NCI-H69 (cell line): ENCODE measurements at places on chromosomes 1 and 21.

DNA sequence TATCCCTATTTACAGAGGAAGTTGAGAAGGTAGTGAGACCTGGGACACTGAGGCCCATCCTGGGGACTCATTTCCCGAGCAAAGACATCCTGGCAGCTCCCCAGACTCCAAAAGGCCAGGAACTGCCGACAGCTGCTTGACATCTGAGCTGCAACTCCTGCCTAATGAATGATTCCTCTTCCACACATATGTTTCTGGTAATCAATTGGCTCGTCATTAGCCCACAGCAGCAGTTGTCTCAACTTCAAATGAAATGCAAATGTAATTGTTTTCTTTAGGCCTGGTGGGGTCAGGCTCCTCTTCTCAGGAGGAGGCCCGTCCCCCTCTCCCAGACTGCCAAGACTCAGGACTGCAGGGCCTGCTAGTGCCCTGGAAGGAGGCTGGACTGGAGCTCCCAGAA lies 61.8 kb upstream of the DISP3 start:
- DNase-seq: peak; percentile 50

DNA sequence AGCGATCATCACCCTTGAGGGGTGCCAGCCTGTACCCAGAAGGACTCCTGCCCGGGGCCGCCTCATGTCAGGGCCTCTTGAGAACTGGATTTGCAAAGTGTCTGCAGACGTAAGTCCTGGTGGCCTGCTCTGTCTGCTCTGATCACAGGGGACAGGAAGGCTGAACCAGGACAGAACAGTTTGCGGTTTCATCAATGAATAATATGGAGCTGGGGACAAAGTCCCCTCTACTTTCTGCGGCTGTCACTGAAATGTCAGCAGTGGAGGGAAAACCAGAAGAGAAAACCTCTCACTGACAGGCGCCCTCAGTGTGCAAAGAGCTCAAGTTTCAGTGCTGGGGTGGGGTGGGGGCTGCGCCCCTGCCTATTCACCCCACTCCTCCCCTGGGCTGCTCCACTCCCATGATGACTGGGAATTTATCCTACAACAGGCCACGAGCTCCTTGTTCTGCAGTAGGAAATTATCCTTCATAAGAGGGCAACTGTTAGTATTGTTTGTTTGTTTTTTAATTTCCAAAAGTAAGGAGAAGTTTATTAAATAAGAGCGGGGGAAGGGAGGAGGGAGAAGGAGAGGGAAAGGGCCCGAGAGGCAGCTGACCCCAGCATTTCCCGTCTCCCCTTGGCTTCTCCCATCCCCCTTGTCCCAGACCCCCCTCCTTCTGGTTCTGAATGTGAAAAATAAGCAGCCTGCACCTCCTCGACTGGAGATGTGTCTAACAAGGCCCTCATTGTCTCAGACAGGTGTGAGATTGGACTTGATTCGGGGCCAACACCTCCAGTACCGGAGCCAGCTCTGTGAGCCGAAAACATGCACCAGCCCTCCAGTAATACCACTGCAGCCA lies 149.2 kb downstream of the CLIC6 start:
- no peak for DNase-seq

GRCh38 chr1:184075055-184076029 lies 23.8 kb downstream of the TSEN15 start:
- DNase-seq: peak; percentile 81

DNA sequence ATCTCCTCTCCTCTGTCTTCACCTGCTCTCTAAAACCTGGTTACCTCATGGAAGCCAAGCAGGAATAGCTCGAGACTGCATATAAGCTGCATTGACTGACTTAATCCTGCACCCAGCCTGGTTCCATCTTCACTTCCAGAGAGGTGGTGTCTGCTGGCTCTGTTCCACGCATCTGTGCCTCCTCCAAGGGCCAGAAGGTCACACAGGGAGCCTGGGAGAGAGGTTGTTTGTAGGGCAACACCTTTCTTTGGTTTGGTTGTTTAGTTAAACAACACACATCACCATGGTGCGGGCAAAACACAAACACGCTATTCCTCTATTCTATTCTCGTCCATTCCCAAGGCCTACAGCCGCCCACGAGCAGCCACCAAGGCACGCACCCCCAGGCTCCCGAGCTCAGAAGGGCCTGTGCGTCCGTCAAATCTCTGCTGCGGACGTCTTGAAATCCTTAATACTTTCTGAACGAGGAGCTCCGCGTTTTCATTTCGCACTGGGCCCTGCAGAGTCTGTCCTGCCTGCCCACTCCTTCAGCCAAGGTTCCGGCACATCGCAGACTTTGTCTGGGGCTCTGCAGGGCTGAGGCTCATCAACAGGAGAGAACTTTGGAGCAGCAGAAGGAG lies 116.2 kb downstream of the RIPK4 start:
- DNase-seq: no peak

DNA sequence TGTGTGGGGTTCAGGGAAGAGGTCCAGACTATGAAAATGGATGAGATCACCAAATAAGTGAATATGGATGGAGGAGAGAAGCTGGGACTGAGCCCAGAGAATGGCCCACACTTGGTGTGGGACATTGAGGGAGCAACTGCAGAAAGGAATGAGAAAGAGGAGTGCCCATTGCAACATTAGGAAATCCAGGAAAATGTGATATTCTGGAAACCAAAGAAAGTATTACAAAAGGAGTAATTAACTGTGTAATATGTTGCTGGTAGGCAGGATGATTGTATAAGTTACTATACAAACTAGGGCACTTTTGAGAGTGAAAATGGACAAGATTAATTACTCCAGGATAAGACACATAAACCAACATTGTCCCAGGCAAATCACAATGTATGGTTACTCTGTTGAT lies 59.8 kb upstream of the ARTN start:
- DNase-seq: no peak

GRCh38 chr1:57844382-57844980 lies 420.6 kb upstream of the DAB1 start:
- no peak for DNase-seq

DNA sequence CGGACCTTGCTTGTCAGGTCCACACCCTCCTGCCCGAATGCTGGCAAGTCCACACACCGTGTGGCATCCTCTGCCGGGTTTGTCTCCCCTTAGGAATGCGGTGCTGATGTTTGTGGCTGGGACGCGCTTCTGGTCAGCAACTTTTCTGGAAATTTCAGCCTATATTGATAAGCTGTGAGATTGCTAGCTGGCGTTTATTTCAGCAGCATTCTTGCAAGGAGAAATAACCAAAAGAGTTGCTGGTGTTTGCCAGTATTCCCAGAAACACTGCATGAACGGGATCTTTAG lies 601 bp downstream of the CEPT1 start:
- peak; percentile 51 for DNase-seq

DNA sequence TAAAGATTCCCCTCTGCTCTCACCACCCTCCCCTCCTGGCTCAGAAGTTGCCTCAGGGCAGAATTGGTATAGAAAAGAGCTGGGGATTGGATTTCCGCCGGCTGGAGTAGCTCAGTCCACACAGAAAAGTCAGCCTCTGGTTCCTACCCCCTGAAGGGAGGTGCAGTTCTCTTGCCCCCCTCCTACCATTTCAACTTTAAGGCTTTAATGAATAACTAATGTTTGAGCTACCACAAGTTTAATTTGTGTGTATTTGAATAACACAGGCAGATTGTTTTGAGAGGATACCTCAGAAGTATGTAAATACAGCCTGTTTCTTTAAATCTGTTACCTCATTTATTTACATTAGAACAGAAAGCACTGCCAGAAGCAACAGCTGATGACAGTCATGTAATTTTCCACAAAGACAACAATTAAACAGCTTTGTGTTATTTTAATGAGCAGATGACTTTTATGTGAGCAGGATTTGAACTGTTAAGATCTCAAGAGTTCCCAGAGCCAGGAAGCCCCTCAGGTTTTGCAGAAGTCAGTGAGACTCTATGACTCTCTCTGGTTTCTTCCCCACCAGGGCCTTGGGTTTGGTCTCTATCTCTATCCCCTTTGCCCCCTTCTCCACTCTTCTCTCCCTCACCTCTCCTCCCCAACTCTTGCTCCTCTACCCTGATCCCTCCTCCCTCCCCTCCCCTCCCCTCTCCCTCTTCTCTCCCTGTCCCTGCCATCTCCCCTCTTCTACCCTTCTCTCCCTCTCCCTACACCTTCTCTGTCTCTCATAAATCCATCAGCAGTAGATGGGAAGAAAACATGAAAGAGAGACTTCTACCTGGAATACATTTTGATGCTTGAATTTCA lies 26.3 kb downstream of the DUSP10 start:
- DNase-seq: peak; percentile 99

DNA sequence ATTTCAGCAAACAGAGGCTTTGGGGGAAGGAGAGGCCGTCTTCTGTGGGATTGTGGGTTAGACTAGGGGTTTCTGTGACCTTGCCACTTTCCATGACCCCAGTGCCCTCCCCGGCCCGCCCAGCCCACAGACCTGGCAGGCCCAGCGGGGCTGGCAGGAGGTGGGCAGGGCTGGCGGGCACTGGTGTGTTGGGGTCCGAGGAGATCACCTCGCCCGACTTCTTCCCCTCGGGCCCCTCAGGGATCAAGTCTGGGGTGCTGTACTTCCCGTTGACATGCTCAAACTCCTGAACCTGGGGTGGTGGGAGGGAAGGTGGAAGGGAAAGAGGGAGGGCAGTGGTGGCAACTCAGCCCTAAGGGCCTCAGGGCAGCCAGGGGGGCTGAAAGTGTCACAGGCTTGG lies 56.3 kb downstream of the CHD5 start:
- no peak for DNase-seq

GRCh38 chr1:209080170-209080781 lies 503.2 kb upstream of the CAMK1G start:
- no peak for DNase-seq

- DNase-seq: no peak
Measured at GRCh38 chr1:187641463-187641862, 812.7 kb downstream of the PLA2G4A start.

DNA sequence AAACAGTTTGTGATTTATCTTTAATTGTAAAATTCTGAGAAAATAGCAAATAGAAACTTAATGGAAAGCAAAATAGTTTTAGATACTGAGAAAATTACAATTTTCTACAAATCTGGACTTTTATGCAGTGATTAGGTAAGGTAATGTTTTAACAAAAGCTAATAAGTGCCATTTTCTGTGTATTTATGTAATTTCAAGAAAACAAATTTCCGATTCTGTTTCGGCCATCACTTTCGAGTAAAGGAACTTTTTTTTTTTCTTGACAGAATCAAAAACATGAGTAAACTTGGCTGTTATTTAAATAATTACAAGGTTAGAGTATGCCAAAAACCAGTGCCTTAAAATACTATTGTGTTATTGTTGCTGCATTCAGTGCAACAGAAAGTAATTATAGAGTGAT lies 280.4 kb upstream of the C1orf105 start:
- peak; percentile 15 for DNase-seq

DNA sequence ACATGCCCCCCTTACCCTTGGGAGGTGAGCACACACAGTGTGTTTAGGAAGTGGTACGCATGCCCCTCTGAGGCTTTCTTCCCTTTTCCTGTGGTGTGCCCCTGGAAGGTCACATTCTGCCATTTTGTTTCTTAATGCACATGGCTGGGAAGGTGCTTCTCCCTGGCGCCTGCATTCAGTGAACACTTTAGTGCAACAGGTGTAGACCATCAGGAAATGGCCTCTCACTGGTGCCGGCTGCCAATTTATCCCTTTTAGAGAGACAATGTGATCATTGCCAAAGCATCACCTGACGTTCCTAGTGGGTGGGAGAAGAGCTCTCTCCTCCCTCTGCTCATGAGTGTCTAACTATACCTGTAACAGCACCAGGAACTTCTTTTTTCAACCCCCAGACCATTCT lies 51.8 kb upstream of the PDE9A start:
- peak; percentile 39 for DNase-seq

- DNase-seq: no peak
Measured at GRCh38 chr21:38899277-38899947, 93.7 kb downstream of the ETS2 start.

DNA sequence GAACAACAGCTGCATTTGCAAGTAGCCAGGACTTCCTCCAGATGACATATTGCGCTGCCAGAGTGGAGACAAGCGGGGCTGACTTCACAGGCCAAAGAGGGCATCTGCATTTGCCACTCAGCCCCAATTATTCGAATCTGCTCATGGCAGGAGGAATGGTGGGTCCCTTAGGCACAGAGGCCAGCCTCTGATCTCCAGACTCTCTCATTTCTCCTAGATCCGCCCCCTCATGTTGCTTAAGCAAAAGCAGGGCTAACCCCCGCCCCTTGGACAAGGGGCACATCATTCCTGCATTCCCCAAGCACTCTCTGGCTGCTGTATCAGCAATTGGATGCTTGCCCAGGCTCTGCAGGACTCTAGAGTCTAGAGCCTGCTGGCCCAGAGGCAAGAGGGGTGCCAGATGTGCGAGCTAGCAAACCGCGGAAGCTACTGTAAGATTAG lies 262.4 kb downstream of the ST6GALNAC3 start:
- DNase-seq: peak; percentile 94

DNA sequence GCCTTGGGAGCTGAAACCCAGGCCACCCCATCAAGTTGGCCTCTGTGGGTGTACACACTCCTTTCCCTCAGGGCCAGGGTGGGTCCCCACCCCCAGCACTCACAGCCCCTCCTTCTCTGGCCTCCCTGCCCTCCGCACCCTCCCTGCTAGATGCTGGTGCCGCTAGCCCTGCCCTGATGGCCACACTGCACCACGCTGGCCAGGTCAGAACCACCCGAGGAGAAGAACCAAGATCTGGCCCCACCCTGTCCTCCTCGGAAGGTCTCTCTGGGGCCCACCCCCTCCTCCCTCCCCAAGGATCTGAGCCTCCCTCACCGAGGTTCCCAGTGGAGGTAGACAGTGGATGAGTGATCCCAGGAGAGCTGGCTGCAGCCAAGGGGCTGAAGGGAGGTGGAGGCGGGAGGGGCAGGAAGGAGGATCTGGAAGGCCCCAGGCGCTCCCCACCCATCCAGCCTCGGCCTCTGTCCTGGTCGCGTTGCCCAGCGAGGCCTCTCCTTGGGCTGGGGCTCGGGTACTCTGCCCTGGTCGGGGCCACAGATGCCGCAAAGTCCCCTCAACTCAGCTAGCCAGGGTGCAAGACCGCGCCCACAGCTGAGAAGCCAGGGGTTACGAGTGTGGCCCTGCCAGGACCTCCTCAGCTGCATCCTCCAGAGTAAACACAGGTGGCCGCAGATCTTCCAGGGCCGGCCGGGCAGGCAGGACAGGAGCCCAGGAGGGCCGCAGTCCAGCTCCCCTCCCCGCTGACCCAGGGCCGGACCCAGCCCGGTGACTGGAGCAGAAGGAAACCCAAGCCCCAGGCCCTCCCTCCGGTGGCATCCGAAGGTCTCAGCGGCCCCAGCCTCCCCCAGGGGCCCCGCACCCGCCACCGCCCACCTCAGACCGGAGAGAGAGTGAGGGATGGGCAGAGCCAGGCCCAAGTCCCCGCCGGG lies 5.2 kb downstream of the B3GALT6 start:
- no peak for DNase-seq

- DNase-seq: no peak
Measured at GRCh38 chr1:165647970-165648369, 16.9 kb downstream of the MGST3 start.

- peak; percentile 88 for DNase-seq
Measured at GRCh38 chr1:237799762-237800474, 90.8 kb downstream of the ZP4 start.
